Right cardiac atrium (tissue), 5 donors: ENCODE measurements at places on chromosomes 6 and 20. TPM values are rescaled to one million over a fixed set of nuclear protein-coding genes. Genes with fewer than 3 reads are reported as not detected.

Gene SLC13A3
- total RNA-seq: 0.46 TPM

Gene HCK
- 8.2 TPM for total RNA-seq

Gene SYCP2L
- 0.72 TPM for total RNA-seq

DNA sequence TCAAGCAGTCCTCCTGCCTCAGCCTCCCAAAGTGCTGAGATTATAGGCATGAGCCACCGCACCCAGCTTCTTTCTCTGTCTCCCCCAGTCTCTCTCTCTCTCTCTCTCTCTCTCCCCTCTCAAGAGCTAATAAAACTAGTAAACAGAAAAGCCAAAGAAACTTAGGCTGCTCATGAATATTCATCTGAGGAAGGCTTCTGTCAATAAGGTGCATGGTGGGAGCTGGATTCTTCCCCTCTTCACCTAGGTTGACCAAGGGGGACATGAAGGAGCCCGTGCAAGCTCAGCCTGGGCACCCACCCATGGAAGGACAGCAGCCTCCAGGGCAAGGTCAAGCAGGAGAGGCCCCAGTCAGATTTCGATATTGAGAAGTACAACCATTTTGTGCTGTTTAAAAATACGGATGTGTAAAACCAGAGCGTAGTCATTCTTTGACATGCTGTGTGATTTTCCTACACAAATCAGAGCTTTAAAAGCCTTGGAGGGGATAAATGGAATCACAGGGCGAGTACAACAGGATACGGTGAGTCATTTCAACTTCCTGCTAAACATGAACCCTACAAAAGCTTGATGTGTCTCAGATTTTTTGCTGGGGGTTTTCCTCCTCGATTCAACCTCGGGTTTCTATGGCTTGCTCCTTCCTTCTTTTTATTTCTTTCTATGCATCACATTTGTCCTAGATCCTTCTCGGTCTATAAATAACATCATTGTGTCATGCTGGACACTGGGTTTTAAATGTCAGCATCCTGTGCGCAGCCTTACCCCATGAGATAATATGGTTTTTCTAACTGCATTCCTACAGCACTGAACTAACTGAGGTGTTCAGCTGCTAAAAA is 368.9 kb upstream of the JARID2 start:
- DNase-seq: no peak

DNA sequence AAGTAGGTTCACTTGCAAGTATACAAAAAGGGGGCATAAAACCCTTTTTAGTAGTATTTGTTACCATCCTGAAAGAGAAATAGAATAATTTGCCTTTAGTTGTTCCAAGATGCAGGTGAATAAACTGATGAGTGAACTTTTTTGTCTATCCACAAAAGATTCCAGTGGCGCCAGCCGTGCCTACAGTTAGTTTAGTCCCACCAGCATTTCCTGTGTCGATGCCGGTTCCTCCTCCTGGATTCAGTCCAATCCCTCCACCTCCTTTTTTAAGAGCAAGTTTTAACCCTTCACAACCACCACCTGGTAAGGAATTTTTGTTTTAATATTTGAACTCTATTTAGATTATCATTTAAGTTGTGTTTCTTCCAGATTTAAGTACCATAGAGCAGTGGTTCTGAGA is 90.9 kb downstream of the SCAF8 start:
- DNase-seq: no peak

DNA sequence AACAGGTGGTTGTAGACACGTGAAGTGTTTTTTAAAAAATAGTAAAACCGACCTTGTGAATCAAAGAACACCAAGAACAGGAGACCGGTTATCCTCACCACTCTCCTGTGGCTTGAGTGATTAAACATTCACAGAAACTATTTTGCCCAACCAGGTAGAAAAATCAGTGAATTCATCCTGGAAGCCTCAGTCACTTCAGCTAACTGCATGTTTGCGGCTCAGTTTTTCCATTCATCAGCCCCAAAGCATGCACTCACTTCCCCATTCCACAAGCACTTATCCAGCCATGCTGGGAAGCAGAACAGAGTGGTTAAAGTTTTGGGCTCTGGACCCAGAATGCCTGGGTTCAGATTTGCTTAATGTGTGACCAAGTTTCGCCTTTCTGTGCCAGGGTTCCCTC is 2.4 kb downstream of the LRRN4 start:
- no peak for DNase-seq

DNA sequence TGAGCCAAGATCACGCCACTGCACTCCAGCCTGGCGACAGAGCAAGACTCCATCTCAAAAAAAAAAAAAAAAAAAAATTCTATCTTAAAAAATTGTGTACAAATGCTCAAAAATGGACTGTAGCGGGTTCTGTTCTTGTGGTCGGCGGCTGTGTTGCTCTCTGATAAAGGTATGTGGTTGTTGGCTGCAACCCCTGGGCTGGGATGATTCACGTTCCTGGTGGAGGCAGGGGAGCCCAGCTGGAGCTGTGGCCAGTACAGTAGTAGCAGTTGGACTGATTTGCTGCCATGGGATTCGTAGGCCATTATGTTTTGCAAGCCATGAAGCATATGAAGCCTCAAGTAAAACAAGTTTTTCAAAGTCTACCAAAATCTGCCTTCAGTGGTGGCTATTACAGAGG is 22.3 kb downstream of the MDN1 start:
- no peak for DNase-seq

- DNase-seq: peak; percentile 38
Measured at GRCh38 chr20:25280051-25280573, 32.2 kb downstream of the PYGB start.

DNA sequence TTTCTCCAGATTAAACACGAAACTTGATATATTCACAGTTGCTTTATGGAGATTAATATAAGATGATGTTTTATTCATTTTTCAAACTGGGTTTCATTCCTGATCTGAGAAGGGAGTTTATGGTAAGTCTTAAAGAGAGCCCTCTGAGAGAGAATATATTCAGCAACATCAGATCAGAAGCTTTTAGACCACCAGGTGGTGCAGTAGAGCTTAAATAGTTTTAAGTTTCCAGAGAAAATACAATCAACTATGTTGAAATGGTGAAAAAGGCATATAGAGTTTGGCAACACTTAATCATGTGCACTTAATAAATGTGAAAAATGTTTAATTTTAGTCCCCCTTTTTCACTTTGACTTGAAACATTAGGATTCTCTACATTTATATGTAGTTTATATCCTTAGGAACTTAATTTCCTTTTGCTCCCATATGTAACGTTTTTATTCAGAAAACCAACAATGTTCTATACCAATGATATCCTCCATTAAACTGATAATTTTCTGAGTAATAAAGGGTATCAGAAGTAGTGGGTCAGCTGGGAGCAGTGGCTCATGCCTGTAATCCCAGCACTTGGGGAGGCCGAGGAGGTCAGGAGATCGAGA is 86.4 kb upstream of the CLDN20 start:
- DNase-seq: no peak

GRCh38 chr20:61706259-61706961 is 359.3 kb downstream of the TAF4 start:
- DNase-seq: no peak

GRCh38 chr6:31572041-31572911 is at the start of gene LTA:
LTA (plus strand) TSS chr6:31572289; CDS start chr6:31572743, 454 bp downstream.
- no peak for DNase-seq

DNA sequence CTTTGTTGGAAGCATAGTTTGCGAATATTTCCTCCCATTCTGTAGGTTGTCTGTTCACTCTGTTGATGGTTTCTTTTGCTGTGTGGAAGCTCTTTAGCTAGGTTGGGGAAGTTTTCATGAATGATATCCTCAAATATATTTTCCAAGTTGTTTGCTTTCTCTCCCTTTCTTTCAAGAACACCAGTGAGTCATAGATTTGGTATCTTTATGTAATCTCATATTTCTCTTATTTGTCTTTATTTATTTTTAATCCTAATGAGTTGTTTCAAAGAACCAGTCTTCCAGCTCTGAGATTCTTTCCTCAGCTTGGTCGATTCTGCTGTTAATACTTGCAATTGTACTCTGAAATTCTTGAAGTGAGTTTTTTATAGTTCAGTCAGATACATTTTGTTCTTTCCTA is 628.0 kb upstream of the ID4 start:
- DNase-seq: no peak

DNA sequence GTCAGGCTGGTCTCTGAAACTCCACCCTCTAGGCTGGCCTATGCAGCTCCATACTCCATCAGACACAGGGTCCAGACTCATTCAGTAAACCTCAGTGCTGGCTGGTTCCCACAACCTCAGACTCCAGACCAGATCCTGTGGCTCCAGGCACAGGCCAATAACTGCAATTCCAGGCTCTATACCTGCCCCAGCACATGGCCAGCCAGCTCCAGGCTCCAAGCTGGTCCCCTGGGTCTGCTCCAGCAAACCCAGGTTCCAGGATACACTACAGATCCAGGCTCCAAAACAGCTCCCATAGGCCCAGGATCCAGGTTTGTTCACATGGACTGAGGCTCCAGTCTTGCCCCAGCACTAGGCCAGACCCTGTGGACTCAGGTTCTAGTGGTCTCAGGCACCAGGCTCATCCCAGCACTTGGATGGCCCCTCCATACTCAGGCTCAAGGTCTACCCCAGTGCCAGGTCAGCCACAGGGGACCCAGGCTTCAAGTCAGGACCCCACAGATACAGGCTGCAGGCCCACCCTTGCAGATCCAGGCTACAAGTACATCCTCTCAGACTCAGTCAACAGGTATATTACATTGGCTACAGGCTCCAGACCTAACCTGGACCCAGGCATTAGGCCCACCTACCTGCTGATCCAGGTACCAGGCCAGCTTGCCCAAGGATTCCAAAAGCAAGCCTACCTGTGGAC is 117.6 kb upstream of the TMEM170B start:
- no peak for DNase-seq
